ENCODE measurements at places on chromosomes 13 and 19. TPM values are rescaled to one million over a fixed set of nuclear protein-coding genes. Genes with fewer than 3 reads are reported as not detected.

DNA sequence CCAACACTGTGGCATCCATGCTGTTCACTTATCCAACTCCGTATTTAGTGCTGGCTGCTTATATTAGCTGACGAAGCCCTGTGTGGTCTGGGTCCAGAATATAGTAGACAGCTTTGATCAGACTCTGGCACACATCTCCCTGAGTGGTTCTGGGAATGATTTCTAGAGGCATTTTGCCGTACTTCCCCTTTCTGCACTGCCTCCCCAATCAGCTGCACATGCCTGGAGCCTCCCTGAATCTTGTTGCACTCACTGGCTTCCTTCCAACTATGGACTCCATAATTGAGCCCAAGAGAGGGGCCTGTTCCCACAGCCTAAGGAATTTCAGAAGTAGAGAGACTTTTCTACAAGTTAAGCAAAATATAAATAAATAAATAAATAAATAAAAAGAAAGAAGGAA, 30.4 kb upstream of the PCDH8 start:
- H3K4me3 ChIP-seq = no peak overlapping the region
- no peaks in the 10 kb centered on the region for H3K4me1 ChIP-seq
- no peaks in the 10 kb centered on the region for H3K27me3 ChIP-seq
- no peaks in the 10 kb centered on the region for H3K36me3 ChIP-seq
- no peak for DNase-seq

GRCh38 chr19:19034204-19034624, 811 bp downstream of the ARMC6 start:
- peak; percentile 89 for DNase-seq
- peak overlapping the region; percentile 78 for H3K4me3 ChIP-seq
- H3K27me3 ChIP-seq = no peaks in the 10 kb centered on the region
- peaks cover 38% of the 10 kb centered on the region for H3K36me3 ChIP-seq
- H3K27ac ChIP-seq = peak overlapping the region; percentile 93
- peaks cover 33% of the 10 kb centered on the region for H3K4me1 ChIP-seq

The CYP4F12 gene
- total RNA-seq = not detected

DNA sequence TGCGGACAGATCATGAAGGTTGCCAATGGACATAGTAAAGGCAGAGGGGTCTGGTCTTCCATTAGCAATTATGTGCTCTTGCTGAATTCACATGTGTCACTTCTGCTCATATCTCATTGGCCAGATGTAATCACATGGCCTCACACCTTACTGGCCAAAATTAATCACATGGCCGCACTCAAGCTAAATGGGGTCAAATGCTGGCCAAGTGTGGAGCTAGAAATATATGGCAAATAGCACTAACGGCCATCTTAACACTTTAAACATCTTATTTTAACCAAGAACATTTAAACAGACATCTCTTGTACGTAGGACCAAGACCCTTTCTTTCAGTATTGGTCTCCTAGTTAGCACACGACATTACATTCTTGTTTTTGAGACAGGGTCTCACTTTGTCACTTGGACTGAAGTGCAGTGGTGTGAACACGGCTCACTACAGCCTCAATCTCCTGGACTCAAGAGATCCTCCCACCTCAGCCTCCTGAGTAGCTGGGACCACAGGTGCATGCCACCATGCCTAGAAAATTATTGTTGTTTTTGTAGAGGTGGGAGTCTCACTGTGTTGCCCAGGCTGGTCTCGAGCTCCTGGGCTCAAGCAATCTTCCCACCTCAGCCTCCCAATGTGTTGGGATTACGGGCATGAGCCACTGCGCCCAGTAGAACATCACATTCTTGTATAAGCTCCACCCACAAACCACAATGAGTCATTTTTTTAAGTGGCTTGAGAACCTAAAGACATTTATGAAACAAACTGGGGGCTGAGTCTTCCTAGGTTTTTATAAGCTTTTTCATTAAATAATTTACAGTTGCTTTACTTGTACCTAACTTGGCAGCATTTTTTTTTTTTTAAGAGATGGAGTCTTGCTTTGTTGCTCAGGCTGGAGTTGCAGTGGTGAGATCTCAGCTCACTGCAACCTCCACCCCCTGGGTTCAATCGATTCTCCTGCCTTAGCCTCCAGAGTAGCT, 2.9 kb upstream of the PTOV1 start:
- peak overlapping the region; percentile 17 for H3K4me3 ChIP-seq
- peak; percentile 46 for DNase-seq
- peaks cover 9% of the 10 kb centered on the region for H3K27me3 ChIP-seq
- H3K4me1 ChIP-seq = peaks cover 41% of the 10 kb centered on the region
- peak overlapping the region; percentile 40 for H3K27ac ChIP-seq

The FLT3LG gene
- total RNA-seq = 297 TPM

DNA sequence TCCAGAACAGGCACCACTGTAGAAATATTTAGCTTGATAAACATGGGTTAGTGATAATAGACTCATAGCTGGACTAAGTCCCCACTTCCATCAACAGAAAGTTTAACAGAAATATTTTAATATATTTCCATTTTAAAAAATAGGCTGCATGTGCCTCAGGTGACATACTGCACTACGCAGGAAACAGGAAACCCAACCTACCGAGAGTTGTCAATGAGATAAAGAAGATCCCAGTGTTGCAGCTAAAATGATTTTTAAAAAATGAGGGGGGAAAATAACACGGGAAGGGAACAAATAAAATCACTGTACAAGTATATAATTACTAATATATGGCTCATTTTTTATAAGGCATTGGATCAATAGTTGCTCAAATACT, 154.8 kb downstream of the TBC1D4 start:
- H3K4me1 ChIP-seq = peaks cover 38% of the 10 kb centered on the region
- peak; percentile 32 for DNase-seq
- H3K27me3 ChIP-seq = no peaks in the 10 kb centered on the region
- H3K4me3 ChIP-seq = peak overlapping the region; percentile 89
- peak overlapping the region; percentile 98 for H3K27ac ChIP-seq
- H3K36me3 ChIP-seq = no peaks in the 10 kb centered on the region

DNA sequence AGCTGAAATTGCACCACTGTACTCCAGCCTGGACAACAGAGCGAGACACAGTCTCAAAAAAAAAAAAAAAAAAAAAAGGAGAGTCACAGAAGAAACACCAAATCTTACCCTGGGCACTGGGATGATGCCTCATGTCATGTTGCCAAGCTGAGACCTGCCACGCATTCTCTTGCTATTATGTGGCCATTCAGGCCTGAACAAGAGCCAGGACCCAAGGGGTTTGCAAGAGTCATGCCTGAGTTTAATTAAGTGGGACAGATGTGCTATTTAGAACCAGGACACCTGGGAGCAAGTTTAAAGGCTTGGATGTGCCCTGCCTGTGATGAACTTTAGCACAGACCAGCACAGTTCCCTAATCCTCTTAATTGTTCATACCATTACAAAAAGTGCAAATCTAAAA, 9.8 kb downstream of the PNMA8A start:
- no peak overlapping the region for H3K4me3 ChIP-seq
- H3K4me1 ChIP-seq = no peaks in the 10 kb centered on the region
- no peak overlapping the region for H3K27ac ChIP-seq
- H3K27me3 ChIP-seq = peaks cover 13% of the 10 kb centered on the region
- no peak for DNase-seq
- H3K36me3 ChIP-seq = no peaks in the 10 kb centered on the region
